SK-N-DZ (cell line): ENCODE measurements at places on chromosomes 13 and 19.

- DNase-seq, result no peak
Measured at GRCh38 chr13:113423520-113424163, 29.6 kb downstream of the ADPRHL1 start.

DNA sequence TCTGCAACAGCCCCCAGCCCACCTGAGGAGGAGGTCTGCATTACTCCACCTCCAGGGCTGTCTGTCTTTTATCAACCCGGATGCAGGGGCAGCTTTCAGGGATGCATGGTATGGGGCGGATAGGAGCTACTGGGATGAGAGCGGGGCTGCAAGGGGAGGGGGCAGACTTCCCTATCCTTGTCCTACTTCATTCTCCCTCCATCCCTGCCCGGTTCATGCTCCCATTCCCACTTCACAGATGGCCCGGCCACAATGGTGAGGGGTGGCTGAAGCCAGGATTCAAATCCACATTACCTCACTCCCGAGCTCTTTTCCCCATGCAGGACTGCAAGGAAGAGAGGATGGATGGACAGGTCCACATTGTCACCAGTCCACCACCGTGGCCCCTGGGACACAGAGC lies 40.5 kb upstream of the VSTM2B start:
- no peak for DNase-seq

- peak; percentile 40 for DNase-seq
Measured at GRCh38 chr19:48713041-48713863, 6.3 kb downstream of the MAMSTR start.

GRCh38 chr19:22882797-22883196 lies 50.7 kb downstream of the ZNF723 start:
- peak; percentile 27 for DNase-seq

GRCh38 chr13:77697217-77698103 lies at the start of gene SLAIN1:
Gene SLAIN1 (plus strand): TSS chr13:77697687. CDS start chr13:77697914, 227 bp downstream.
- DNase-seq, result peak; percentile 90

GRCh38 chr13:50017819-50018218 lies 2.6 kb downstream of the KCNRG start:
- no peak for DNase-seq

GRCh38 chr19:7500811-7501450 lies 12.1 kb upstream of the PEX11G start:
- peak; percentile 79 for DNase-seq

DNA sequence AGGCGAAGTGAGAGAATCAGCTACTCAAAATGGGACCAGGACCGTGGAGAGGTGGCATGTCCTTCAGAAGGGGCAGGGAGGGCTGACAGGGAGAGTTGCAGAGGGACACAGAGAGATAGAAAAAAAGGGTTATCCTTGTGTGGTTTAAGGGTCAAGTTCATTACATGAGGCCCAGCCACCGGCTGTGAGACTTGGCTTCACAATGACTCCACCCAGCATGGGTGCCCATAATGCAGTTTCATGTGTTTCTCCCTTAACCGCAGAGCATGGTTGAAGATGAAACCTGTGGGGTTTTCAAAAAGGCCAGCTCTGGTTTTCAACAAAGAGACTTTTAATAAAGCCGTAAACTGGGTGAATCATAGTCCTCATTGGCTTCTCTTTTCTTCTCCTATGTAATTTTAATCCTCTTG lies 164.6 kb downstream of the KLF5 start:
- no peak for DNase-seq

- peak; percentile 68 for DNase-seq
Measured at GRCh38 chr19:16420781-16421386, 50.9 kb downstream of the EPS15L1 start.

DNA sequence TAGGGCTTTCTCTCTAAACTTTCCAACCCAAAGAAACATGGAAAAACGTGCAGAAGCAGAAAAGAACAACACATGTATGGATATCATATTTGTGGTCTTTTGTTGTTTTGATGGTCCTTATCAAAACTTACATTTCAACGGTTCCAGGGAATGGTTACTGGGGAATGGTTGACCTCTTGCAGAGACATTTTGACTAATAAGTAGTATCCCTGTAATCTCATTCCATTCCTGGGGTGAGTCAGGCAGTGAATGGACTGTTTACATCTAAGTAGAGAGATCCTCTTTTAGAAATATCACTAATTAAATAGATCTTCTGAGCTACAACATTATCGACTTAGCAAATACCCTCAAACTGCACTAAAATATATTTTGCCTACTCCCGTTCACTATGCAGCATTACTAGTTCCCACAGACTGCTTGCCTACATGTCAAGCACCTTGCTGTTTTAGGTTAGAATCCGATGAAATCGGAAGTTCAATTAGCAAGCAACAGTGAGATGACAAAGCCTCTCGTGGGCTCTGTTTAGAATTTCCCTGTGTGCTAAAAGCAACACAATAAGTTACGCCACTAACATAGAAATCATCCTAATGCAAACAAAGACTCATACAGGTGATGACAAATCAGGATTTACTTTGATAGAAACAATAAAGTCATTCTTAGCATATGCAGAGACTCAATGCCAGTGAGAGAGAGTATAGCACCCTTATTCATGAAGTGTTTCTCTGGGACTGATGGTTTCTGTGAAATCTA lies 797.7 kb upstream of the ARGLU1 start:
- DNase-seq, result no peak

- DNase-seq, result no peak
Measured at GRCh38 chr19:43765109-43765876, 10.5 kb upstream of the SMG9 start.

DNA sequence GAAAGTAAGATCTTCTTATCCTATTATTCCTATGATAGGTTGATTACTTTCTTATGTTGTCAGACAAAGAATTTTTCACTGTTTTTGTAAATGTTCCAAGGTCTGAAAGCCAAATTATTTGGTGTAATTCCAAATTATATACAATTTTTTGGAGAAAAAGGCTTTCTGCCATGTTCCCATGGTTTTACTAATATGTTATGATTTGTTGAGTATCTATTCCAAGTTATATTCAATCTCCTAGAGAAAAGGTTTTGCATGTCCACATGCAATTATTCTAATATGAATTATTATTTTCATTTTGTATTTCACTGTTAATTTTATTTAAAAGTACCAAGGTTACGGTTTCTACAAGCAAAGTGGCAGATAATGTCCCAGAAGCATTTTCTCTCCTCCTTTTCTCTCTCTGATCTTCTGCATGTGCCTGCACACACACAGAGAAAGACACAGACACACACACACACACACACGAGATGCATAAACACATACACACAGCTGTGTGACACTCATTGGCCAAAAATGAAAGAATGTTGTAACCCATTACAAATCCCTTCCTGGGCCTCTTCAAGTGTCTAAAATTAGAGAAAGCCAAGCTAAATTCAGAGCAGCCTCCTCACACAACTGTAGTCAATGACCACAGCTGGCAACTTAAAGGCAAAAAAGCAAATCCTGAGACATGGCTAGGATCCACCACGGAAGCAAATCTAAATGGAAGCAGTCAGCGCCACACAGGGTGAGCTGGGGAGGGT lies 621.0 kb downstream of the EFNB2 start:
- no peak for DNase-seq

GRCh38 chr19:14516746-14517438 lies 1.3 kb downstream of the DNAJB1 start:
- DNase-seq, result no peak

DNA sequence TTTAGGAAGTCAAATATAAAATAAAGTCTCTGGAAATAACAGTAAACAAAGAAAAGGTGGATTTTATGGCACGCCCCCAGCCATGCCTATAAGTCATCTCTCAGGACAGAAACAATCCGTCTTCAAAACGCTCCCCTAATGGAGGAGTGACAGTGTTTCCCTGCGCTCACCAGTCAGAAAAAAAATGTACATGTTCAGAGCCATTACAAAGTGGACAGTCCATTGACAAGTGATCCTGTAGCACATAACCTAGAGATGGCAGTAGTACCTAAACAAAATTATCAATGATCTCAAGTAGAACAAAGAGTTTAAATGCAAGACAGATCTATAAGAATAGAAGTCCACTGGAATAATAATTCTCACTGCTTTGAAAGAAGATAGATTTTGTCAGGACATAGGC lies 891.7 kb upstream of the MIR17HG start:
- DNase-seq, result peak; percentile 8

- no peak for DNase-seq
Measured at GRCh38 chr13:80157261-80157932, 183.5 kb downstream of the SPRY2 start.

DNA sequence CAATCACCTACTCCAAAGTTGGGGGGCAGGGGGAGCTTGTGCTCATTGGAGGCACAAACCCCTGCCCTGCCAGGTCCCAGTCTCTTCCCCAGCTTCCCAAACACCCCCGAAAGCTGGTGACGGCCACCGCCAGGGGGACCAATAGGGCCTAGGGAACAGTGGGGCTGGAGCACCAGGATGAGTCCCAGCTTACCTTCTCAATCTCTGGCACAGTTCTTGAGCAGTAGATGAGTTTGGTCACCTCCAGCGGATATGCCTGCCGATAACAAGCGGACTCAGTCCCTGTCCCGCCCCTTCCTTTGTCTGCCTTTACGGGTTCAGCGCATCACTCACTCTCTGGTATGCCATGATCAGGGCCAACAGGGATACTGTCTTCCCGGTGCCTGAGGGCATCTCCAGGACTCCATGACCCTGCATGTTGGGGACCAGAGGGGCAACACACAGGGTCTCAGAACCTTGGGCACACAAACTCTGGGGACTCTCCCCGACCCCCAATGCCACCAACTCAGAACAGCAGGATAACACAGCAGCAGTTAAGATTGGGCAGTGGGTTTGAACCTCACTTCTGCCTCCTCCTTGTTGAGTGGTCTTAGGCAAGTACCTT lies 1.5 kb downstream of the ERCC2 start:
- no peak for DNase-seq

- no peak for DNase-seq
Measured at GRCh38 chr13:96779691-96780090, 214.6 kb downstream of the OXGR1 start.

GRCh38 chr13:45068036-45069001 lies 52.0 kb upstream of the GTF2F2 start:
- DNase-seq, result no peak

DNA sequence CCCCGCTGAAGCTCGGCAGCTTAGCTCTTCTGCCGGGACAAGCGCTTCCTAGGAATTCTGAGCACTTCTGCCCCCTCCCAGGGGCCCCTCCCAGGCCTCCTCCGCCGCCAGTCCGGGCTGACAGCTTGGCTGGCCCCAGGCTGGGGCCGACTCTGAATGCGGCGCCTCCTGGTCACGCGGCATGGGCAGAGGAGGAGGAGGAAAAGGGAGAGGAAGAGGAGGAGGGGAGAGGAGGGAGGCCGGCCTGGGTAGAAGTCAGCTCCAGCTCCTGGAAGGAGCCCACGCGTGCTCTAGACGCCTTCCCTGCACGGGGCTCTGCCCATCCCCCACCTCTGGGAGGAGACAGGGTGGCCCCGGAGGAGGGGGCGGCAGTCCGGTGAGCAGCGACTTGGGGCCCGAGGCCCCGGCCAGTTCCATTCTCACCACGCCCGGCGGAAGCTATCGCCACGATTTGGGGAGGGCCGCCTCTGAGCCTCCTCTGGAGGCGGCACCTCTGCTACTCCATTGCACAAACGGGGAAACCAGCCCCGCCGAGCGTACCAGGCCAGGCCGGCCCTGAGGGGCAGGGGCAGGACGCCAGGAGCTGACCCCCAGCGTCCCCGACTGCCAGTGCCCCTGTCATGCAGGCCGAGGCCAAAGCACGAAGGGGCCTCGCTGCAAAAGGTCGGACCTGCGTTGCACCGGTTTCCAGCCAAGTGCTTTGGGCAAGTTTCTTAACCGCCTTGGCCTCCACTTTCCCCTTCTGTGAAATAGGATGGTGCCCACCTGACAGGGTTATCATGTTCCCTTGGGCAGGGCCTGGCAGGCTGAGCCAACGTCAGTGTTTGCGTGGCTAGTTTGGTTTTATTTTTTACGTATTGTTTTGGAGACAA lies 31.6 kb downstream of the CCNE1 start:
- no peak for DNase-seq

DNA sequence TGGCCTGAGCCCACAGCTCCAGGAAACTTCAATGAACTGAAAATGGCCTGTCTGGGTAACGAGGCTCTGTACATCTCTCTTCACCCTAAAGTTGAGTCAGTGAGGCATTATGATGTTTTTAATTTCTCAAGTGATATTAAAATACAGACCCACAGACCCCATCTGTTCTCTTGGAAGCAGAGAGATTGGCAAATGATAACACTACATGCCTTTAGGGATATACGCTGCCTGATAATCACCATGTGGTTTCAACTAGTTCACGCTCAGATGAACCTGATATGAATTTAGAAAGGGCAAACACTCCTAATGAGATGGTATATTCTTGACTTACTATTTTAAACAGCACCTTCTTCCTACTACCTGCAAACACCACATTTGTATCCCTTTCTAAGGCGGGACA lies 127.5 kb downstream of the RFC3 start:
- DNase-seq, result no peak

- DNase-seq, result no peak
Measured at GRCh38 chr13:109058087-109058486, 428.7 kb downstream of the MYO16 start.

GRCh38 chr19:46426506-46427162 lies 2.1 kb downstream of the PNMA8C start:
- DNase-seq, result peak; percentile 74

DNA sequence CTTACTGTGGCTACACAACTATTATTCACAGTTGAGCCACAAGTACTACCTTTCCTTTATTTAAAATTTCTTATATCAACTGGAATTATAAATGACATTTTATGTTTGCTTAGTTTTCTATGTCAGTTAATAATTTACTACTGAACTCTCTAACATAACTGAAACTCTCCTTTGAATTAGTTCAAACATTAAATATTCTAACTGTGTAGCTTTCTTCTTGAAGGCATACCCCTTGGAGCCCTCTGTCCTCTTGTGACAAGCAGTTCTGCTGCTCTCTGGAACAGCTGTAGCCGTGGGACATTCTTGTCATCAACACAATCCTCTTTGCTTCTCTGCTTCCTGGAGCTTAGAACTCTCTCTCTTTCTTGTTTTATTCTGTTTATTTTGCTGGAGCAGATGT lies 244.8 kb downstream of the NHLRC3 start:
- no peak for DNase-seq

- no peak for DNase-seq
Measured at GRCh38 chr19:14395710-14396336, 14.6 kb downstream of the ADGRE5 start.

DNA sequence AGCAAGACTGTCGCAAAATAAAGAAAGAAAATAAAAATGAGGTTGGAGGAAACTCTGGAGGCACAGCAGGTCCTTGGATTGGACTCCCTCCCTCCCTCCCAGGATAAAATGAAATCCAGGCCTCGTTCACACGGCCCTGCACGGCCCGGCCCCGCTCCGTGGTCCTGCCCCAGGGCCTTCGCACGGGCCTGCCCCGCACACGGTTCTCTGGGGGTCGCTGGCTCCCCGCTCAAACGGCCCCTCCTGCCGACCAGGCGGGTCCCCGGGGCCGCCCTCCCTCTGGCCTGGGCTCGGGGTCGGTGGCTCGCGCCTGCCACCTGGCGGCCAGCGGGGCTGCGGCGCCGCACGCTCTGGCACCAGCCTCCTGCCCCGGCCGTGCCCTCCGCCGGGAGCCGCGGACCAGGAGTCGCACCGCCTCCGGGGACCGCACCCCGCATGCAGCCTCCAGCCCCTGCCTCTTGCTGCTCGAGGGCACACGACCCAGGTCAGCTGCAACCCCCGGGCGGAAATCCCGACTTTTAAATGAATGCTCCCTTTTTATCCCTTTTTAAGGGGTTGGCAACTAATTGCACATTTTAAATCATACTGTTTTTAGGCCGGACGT lies 1.5 kb upstream of the WDR18 start:
- peak; percentile 70 for DNase-seq
